Endodermal cell (in vitro differentiated cells): ENCODE measurements at places on chromosomes 5 and 9. TPM values are rescaled to one million over a fixed set of nuclear protein-coding genes. Genes with fewer than 3 reads are reported as not detected.

DNA sequence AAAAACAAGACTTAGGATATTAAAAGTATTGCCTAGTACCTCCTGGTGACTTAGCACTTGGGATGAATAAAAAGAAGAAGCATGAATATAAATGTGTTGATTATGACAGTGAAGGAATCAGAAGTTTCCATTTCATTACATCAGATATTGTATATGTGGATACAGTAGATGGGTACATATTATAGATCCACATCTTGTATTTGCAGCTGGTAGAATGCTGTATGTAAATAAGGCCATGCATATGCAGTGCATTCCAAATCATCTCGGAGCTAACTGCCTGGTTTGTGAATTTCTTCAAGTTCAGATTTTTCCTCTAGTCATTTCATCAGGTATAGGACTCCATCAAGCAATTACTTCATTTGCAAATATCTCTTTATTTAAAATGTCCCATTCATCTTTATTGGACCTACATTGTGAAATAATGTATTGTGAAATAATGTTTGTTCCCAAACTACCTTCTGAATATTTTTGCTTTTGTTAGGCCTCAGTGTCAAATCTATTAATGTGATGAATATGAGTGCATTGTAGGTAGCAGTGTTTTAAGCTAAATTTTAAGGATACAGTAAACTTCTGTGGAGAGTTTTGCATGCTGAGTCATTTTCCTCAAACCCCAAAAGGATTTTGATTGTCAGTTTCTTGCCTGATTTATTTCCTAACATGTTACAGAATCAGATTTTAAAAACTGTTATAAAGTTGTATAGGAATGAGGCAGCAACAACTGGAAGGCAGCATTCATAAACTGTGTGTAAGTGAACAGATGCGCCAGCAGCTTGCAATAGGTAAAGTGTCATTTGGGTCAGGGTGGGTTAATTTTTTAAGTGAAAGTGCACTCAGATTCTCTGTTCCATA, 370.8 kb upstream of the RIOK2 start:
- H3K27me3 ChIP-seq = no peaks in the 10 kb centered on the region
- H3K36me3 ChIP-seq = no peaks in the 10 kb centered on the region
- H3K4me3 ChIP-seq = peak overlapping the region; percentile 5
- no peak overlapping the region for H3K27ac ChIP-seq
- DNase-seq = no peak

- H3K4me3 ChIP-seq = no peak overlapping the region
- no peaks in the 10 kb centered on the region for H3K36me3 ChIP-seq
- H3K27ac ChIP-seq = no peak overlapping the region
- H3K27me3 ChIP-seq = peaks cover 10% of the 10 kb centered on the region
These were observed 28.1 kb upstream of the F2RL1 start for GRCh38 chr5:76790632-76791290.

- H3K36me3 ChIP-seq = no peaks in the 10 kb centered on the region
- DNase-seq = no peak
These were observed 235.2 kb upstream of the SLC24A2 start for GRCh38 chr9:20023961-20024571.

- H3K27me3 ChIP-seq = no peaks in the 10 kb centered on the region
- H3K36me3 ChIP-seq = no peaks in the 10 kb centered on the region
- no peak overlapping the region for H3K27ac ChIP-seq
- H3K4me3 ChIP-seq = no peak overlapping the region
These were observed 52.3 kb upstream of the ADAMTS2 start for GRCh38 chr5:179397516-179397915.

GRCh38 chr9:31302620-31303418, 1081.6 kb upstream of the ACO1 start:
- H3K27me3 ChIP-seq = no peaks in the 10 kb centered on the region
- no peak overlapping the region for H3K4me3 ChIP-seq
- H3K27ac ChIP-seq = no peak overlapping the region
- no peaks in the 10 kb centered on the region for H3K36me3 ChIP-seq

DNA sequence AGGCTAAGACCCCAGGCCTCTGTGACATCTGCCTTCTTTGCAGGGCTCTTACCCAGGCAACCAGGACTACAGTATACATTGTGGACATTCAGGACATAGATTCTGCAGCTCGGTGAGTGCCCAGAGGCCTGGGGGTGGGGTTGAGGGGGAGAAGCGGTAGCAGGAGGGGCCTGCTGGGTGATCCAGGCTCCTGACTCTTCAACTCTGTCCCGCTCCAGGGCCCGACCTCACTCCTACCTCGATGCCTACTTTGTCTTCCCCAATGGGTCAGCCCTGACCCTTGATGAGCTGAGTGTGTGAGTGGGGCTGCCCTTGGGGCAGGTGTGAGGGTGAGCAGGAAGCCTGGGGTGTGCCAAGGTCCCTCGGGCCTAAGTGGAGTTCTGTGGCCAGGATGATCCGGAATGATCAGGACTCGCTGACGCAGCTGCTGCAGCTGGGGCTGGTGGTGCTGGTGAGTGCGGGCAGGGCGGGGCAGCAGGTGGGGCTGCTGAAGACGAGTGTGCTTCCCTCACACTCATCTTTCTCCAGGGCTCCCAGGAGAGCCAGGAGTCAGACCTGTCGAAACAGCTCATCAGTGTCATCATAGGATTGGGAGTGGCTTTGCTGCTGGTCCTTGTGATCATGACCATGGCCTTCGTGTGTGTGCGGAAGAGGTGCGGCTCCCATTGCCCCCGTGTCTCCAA, 19.8 kb downstream of the GPRIN1 start:
- no peaks in the 10 kb centered on the region for H3K27me3 ChIP-seq
- H3K36me3 ChIP-seq = no peaks in the 10 kb centered on the region
- no peak for DNase-seq
- H3K4me1 ChIP-seq = no peaks in the 10 kb centered on the region

- DNase-seq = no peak
- H3K27ac ChIP-seq = no peak overlapping the region
- H3K27me3 ChIP-seq = no peaks in the 10 kb centered on the region
- no peaks in the 10 kb centered on the region for H3K4me1 ChIP-seq
- no peaks in the 10 kb centered on the region for H3K36me3 ChIP-seq
These were observed 77.2 kb downstream of the FBXL7 start for GRCh38 chr5:15577132-15577531.

- no peaks in the 10 kb centered on the region for H3K4me1 ChIP-seq
- no peak overlapping the region for H3K4me3 ChIP-seq
These were observed 569.7 kb downstream of the ZNF608 start for GRCh38 chr5:124176692-124177091.

GRCh38 chr5:147779694-147780093, 2.8 kb downstream of the JAKMIP2 start:
- H3K4me3 ChIP-seq = no peak overlapping the region
- no peaks in the 10 kb centered on the region for H3K36me3 ChIP-seq
- no peak for DNase-seq
- no peaks in the 10 kb centered on the region for H3K4me1 ChIP-seq
- H3K27ac ChIP-seq = no peak overlapping the region
- H3K27me3 ChIP-seq = no peaks in the 10 kb centered on the region

DNA sequence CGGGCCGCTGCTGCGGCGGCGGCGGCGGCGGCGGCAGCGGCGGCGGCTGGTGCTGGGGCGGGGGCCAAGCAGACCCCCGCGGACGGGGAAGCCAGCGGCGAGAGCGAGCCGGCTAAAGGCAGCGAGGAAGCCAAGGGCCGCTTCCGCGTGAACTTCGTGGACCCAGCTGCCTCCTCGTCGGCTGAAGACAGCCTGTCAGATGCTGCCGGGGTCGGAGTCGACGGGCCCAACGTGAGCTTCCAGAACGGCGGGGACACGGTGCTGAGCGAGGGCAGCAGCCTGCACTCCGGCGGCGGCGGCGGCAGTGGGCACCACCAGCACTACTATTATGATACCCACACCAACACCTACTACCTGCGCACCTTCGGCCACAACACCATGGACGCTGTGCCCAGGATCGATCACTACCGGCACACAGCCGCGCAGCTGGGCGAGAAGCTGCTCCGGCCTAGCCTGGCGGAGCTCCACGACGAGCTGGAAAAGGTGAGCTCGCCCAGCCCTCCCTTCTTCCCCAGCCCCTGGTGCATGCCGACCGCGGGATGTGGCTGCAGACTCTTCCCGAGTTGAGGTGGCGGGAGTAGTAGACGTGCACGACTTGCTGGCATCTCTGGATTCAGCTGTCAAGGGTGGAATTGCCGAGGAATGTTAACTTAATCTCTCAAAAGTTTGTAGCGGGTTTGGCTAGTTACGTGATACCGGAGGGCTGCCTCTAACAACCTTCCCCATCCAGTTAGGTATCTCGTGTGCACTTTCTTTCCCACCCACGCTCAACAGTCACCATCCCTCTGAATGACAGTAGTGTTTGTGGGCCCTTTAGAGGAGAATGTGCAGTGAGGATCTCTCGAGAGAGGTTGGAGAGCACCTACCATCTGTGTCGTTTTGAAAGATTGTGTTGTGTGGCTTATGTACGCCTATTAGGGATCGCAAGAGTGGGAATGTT, 932 bp downstream of the SLC12A2 start:
- H3K4me3 ChIP-seq = peak overlapping the region; percentile 81
- no peak overlapping the region for H3K27ac ChIP-seq
- H3K27me3 ChIP-seq = peaks cover 16% of the 10 kb centered on the region
- peak; percentile 78 for DNase-seq

DNA sequence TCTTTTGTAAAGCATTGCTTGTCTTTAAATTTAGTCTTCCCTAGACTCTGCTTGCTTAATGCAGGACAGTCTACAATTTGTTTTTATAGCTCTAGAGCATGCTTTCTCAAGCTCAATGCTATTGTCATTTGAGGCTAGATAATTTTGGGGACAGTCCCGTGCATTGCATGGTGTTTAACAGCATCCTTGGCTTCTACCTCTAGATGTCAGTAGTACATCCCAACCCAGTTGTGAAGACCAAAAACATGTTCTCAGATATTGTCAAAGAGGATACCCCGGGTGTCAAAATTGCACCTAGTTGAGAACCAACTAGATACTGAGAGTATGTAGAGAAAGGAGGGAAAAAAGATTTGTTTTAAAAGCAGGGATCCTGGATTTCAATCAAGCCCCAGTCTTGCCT, 277.5 kb downstream of the CEMIP2 start:
- no peaks in the 10 kb centered on the region for H3K36me3 ChIP-seq
- H3K27ac ChIP-seq = no peak overlapping the region
- no peak for DNase-seq
- H3K4me1 ChIP-seq = peaks cover 7% of the 10 kb centered on the region

DNA sequence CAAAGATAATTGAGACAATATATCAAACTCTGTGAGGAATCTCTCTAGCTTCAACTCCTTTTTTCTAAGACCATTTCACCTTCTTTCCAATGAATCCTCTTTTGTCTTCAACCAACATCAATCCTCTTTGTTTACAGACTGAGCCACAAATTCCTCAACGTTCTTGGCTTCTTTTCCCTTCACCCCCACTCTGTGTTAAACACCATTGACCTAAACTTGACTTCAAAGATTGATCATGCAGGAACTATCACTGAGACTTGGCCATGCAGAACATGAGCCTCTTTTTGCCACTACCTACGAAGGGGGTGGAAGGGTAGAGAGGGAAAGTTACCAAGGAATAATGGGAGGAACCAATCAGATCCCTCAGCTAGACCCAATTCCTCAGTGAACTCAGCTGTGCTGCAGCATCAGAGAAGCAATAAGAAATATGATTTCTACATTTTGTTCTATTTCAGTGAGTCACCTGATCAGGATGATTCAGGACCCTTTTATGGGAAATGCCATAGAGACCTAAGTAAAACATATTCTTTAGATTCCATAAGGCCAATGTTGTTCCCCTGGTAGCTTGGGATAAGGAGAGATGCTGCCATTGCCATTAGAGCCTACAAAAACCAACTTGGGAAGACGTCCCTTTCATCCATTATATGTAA, 187.7 kb upstream of the RGMB start:
- H3K27me3 ChIP-seq = no peaks in the 10 kb centered on the region
- peaks cover 13% of the 10 kb centered on the region for H3K36me3 ChIP-seq

GPR151 gene
- 4.9 and 5.1 TPM in 2 replicates for total RNA-seq

NR5A1 gene
- not detected in 3 replicates for total RNA-seq
